ENCODE measurements at places on chromosomes 6 and 20.

DNA sequence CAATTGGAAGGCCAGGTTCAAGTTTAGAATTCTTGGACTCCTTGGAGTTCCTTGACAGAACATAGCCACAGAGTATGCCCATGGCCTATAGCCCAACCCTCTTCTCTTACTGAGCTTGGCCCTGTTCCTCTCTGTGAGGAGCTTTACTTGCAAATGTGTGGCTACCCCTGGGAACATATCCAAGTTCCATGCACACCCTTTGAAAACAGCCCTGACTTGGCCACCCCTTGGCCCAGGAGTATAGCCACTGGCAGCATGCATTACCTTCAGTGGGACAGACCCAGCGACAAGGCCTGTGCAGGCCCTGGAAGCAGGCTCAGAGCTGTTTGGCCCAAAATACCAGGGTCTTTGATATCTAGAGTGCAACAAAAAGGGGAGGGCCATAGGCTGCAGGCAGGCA lies 19.5 kb upstream of the MAS1 start:
- no peak for DNase-seq

DNA sequence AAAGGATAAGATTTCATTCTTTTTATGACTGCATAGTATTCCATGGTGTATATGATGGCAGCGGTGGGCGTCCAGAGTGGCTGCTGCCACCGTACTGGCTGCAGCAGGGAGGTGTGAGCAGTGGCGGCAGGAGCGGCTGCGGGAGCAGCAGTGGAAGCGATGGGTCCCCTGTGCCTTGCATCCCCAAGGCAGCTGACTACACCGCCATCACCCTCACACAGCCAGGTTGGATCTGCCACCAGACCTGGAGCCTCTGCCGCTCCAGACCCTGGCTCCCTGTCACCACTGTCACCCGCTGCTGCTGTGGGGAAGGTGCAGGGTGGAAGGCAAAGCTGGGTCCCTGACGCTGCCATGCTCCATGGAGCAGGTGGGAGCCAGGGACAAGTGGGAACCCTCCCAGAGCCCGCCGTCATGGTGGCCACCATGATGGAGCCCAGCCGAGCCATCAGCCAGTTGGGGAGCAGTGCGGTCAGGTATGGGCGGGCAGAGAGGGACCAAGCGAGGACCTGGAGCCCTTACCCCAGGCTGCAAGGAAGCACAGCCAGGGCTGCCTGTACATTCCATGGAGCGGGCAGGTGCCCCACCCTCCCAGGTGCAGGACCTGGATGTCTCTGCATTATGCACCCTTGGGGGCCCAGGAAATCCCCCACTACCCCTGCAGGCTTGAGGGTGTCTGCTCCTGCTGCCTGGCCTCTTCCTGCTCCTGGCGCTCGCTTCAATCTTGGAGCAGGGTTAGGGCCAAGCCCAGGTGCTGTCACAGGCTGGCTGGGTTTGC lies 226.1 kb downstream of the OTOR start:
- no peak for DNase-seq

- no peak for DNase-seq
Observed at GRCh38 chr6:118240878-118241528, 307.1 kb upstream of the PLN start.

- no peak for DNase-seq
Observed at GRCh38 chr20:701401-702129, 26.0 kb upstream of the SCRT2 start.

- no peak for DNase-seq
Observed at GRCh38 chr6:157376706-157377230, 4.2 kb upstream of the ZDHHC14 start.

DNA sequence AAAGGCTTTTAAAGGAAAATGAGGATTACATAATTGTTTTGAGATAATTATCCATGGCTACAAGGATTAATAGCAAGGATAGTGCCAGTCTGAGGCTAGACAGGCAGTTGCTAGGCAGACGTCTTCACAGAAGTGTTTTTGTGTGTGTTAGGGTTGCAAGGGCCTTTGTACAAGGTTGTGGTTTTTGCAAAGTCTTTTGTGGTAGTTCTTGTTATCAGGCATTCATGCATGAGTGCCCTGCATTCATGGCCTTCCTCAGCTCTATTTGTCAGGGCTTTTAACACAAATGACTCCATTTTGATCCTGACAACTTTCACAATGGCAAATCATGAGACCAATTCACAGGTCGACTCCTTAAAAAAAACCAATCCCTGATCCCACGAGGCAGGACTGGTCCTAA lies 68.1 kb upstream of the TXNDC5 start:
- DNase-seq: no peak

DNA sequence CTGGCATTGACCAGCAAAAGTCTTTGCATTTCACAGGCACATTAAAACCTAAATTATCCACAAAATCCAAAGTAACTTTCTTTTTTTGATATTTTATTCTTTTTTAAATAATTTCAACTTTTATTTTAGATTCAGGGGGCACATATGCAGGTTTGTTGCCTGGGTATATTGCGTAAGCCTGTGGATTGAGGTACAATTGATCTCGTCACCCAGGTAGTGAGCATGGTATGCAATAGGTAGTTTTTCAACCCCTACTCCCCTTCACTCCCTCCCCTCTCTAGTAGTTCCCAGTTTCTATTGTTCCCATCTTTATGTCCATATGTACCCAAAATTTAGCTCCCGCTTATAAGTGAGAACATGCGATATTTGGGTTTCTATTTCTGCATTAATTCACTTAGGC lies 97.6 kb downstream of the CEP57L1 start:
- no peak for DNase-seq

GRCh38 chr20:15288106-15288505 lies 950.7 kb upstream of the FLRT3 start:
- DNase-seq: no peak

DNA sequence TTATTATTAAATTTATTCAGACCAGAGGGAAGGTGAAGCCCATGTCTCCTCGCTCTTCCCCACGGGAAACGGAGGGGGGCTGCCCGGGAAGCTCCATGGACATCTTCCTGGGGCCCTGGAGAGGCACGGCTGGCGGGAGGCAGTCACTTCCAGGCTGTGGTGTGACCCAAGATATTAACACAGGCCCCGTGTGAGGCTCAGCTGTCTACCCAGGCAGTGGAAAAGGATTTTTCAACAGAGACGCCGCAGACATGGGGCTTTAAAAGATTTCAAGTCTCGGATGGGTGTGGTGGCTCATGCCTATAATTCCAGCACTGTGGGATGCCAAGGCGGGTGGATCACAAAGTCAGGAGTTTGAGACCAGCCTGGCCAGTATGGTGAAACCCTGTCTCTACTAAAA lies 117.9 kb downstream of the ERMARD start:
- no peak for DNase-seq

DNA sequence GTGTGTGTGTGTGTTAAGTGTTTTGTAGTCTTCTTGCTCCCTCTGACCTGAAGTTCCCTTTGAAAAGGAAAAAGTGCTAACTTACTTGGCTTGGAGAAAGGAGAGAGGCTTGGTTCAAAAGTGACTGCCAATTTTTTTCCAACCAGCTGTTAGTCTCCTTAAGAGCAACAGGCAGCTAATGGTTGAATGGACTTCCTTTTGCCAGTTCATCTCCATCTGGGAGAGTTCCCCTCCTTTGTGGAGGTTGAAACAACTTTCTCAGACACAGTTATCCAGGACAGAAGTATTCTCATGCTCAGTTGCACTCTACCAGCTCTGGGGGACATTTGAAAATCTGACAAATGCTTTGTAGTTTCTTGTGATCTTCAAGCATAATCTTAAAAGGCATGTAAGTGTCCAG lies 4.5 kb downstream of the RIPOR2 start:
- no peak for DNase-seq

DNA sequence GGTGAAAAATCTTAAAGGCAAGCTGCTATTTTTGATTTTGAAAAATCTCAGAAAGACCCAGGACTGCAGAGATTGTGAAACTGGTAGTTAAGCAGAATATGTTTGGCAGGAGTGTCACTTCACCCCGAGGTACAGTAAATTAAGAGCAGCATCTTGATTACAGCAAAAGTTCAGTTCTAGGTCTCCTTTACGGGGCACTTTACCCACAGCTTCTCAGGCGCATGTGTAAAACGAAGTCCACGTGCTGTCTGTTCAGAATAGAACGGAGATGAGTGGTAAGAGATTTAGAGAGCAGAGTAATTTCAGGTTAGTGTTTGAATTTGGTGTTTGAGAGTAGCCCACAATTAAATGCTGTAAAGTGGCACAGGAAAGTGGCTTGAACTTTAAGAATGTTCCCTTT lies 84.0 kb downstream of the FARS2 start:
- no peak for DNase-seq

- DNase-seq: no peak
Observed at GRCh38 chr20:50333812-50334211, 143.2 kb downstream of the CEBPB start.

- DNase-seq: no peak
Observed at GRCh38 chr6:50815436-50816114, 3.1 kb upstream of the TFAP2B start.

GRCh38 chr6:156963712-156964700 lies 186.8 kb downstream of the ARID1B start:
- DNase-seq: no peak

DNA sequence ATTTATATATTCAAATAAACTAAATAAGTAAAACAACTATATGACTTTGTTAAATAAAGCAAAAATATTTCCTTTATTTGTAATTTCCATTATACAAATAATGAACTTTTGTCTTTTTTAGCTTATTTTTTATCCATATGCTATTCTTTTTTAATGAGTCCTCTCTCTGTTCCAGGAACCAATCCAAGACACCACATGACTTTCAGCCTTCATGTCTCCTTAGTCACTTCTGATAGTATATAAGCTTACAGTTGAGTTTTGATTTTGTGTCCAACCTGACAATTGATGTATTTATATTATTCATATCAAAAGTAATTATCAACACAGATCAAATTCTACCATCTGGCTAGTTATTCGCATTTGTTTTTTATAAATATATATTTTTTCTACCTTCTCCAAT lies 582.3 kb upstream of the GJE1 start:
- DNase-seq: no peak

DNA sequence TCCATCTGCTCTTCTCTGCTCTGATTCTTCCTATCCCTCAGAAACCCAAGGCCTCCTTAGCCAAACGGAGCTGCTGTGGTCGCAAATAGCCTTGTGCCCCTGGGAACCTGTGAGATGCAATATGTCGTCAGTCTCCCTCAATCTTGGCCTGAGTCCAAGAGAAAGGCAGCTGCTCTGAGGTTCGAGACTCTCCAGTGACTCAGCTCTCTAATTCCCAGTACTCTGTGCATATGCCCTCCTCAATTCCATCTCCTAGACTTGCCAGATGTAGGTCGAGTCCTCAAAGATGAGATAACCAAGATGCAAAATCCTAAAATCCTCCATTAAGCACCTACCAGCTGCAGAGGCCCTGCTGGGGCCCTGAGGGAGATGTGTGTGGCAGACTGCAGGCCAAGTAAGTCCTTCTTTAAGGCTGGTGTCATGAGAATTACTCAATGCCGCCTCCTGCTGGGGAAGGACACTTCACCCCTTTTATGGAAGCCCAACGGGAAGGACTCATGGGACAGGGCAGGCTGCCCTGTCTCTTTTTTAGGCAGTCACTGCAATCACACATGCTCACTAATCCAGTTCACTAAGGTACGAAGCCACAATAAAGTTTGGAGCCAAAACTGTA lies 28.5 kb downstream of the C6orf15 start:
- no peak for DNase-seq

- no peak for DNase-seq
Observed at GRCh38 chr6:77456531-77457248, 6.6 kb downstream of the HTR1B start.

DNA sequence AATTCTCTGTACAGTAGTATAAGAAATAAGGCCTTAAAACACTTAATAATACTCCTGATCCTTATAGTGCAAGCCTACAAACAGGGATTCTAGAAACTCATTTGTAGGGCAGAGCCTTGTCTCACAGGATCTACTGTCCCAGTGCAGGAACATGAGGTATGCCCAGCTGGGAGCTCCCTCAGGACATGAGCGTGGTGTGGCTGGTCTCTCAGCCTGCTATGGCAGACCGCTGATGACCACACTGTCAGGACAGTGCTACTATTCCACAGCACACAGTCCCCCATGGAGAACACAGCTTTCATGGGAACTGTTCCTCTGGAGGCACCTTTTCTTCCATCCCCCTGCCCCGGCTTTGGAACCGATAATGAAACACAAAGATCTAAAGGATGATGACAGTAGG lies 53.0 kb downstream of the SERAC1 start:
- DNase-seq: no peak

- DNase-seq: no peak
Observed at GRCh38 chr6:10395171-10395703, 19.6 kb downstream of the TFAP2A start.

GRCh38 chr6:6420107-6420506 lies 99.6 kb upstream of the F13A1 start:
- no peak for DNase-seq

GRCh38 chr6:99297006-99297405 lies 52.5 kb downstream of the FAXC start:
- DNase-seq: no peak

- no peak for DNase-seq
Observed at GRCh38 chr6:100194535-100194934, 200.5 kb upstream of the MCHR2 start.

- no peak for DNase-seq
Observed at GRCh38 chr6:28653876-28654275, 128.2 kb downstream of the GPX5 start.

DNA sequence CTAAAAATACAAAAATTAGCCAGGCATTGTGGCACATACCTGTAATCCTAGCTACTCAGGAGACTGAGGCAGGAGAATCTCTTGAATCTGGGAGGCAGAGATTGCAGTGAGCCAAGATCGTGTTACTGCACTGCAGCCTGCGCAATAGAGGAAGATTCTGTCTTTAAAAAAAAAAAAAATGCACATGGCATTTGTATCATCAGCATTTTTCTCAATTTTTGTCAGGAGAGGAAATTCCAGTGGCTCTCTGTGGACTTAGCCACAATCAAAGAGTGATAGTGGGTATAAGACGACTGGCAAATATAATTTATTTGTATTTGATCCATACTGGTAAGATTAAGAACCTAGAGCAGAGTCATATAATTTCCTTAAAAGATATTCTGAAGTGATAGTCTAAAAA lies 28.6 kb downstream of the DEFB114 start:
- no peak for DNase-seq

DNA sequence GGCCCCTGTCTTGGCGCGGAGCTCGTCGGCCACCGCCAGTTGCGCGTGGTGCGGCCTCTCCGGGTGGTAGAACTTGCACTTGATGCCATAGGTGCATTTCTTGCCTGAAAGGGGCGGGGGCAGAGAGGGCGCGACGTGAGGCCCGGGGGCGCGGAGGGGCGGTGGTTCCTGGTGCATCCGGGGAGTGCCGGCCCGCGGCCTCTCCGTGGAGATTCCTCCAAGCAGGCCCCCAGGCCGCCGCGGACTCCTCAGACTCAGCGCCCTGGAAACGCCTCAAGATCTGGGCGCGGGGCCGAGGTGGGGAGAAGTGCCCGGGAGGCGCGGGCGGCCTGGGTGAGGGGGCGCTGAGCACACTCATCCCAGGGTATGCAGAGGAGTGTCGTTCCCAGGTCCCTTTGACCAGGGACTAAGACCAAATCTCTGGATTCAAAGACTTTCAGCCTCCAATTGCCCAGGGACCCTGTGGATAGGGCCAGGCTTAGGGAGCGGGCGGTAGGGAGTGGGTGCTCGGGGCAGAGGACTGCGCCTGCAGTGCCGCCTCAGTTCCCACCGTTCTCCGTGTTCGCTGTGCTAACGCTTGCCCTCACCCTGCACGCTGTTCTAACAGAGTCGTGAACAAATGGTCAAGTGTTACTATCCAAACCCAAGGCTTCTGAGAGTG lies 33.3 kb downstream of the ZC3H12D start:
- DNase-seq: no peak

All from cortex of kidney (tissue), 1 donor.